ENCODE measurements at places on chromosomes 3 and 15.

- DNase-seq = no peak
Measured at GRCh38 chr3:14175383-14176037, 2.9 kb downstream of the XPC start.

- no peak for DNase-seq
Measured at GRCh38 chr3:43905157-43905556, 214.4 kb downstream of the ABHD5 start.

DNA sequence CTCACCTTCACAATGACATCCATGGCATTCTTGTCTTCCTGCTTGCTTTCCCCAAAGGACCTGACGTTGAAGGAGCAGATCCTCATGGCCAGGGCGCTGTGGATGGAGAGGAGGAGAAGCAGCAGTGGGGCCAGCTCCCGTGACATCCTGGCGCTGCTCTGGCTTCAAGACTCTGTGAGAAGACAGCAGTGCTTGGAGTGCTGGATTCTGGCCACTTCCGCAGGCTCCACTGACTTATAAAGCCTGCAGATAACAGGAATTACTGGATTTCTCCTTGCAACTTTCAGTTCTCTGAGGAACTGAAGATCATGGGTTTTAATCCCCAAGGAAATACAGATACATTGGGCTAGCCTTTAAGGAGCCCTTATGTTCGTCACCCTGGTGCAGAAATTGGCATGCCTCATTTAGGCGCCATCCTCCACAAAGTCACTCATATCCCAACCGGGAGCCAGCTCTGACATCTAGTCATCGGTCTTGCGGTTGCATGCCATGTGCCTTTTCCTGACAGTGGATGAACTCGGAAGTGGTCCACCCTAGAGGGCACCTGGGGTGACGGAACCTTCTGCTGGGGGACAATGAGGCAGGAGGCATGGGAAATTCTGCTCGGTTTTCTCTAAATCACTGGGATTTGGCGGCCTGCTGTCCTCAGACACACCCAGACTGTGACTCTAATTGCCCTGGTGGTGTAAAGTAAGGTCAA lies at the start of gene DNASE1L3:
DNASE1L3 (minus strand) TSS at position 212 of the 700 bp plus-strand sequence; CDS start at position 146, 66 bp downstream.
- DNase-seq = no peak

GRCh38 chr15:77554306-77555080 lies 78.2 kb downstream of the LINGO1 start:
- DNase-seq = no peak

DNA sequence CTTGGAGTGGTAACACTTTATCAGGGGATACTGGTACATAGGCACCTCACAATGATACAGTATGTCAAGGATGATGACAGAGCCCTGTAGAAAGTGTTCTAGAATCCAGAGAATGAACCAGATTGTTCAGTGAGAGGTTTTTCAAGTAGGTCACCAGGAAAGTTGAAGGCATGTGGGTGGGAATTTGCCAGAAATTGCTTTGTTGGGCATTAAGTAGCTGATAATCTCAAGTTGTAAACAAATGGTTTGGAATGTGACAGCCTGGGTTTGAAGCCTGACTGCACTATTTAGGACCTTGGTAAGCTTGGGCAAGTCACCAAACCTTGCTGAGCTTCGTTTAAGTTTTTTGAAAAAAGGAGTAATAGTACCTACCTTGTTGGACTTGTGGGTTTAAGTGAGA lies 12.5 kb downstream of the SLC35G2 start:
- no peak for DNase-seq

GRCh38 chr3:5735896-5736295 lies 548.4 kb downstream of the EDEM1 start:
- no peak for DNase-seq

GRCh38 chr3:62246985-62247384 lies 126.4 kb downstream of the FEZF2 start:
- no peak for DNase-seq

DNA sequence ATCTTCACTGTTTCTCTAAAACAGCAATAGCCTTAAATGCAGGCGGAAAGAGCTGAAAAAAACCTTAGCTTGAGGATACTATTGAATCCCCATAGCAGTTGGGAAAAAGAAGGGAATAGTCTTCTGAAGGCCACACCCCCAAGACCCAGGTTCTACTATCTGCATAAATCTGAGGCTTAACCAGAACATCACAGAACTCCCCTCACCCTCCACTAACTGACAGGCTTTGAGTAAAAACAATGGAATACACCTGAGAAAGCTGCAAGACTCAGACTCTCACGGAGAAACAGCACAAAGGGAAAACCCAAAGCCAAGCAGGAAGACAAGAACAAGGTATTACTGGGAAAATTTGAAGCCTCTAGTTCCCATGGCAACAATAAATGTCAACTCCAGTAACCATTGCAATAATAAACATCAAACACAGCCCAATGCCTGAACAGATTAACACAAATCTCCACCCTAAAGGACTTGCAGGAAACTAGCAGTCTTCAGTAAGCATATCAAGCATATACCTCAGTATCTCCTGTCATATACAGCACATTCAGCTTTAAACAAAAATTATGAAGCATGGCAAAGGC lies 56.4 kb downstream of the TMCC1 start:
- DNase-seq = no peak

GRCh38 chr3:122942937-122943827 lies 84.4 kb downstream of the SEMA5B start:
- no peak for DNase-seq

- no peak for DNase-seq
Measured at GRCh38 chr3:101779822-101780381, 891 bp downstream of the NXPE3 start.

DNA sequence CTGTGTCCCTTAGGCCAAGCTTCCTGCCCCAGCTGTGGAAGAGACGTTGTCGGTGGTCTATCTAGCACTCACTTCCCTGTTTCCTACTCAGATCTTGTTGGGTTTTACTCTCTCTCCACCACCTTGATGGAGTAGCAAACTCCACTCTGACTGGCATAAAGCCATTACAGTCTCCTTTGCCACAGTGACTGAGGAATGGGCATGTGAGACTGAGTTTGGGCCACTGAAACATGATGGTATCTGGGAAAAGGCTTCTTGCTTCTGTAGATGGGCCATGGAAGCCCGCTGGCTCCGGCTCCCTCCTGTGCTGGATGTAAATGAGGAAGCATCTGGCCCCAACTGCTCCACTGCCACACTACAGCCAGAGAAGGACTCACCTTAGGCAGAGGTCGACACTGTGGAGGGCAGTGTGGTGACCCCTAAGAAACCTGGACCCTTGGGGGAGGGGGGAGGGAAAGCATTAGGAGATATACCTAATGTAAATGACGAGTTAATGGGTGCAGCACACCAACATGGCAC lies 9.4 kb upstream of the CAMK1 start:
- no peak for DNase-seq

DNA sequence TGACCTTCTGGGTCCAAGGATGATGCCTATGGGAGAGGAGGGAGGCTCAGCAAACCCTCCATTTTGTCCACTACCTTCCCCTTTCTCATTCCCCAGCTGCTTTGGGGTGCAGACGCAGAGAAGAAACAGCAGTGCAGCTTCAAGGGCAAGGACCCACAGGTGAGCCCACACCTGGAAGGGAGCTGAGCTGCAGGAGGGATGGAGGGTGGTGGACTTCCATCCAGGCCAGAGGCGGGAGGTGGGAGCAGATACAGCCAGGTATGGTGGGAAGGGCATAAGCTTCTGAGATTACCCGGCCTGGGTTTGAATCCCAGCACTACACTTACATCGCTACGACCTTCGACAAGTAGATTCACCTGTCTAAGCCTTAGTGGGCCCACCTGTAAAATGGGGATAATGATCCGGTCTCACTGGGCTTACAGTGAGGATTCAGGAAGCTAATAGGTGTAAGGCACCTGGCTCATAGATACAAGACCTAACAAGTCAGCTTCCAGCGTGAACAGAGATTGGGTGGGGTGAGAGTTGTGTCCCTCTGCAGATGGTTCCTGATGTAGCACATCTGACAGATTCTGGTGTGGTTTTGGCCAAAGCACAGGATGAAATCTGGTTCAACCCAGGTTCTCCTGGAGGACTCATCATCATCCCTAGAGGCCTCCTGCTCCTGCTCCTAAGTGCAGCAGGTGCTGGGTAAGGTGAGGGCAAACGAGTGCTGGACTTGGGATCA lies 15.9 kb downstream of the CIB1 start:
- no peak for DNase-seq

DNA sequence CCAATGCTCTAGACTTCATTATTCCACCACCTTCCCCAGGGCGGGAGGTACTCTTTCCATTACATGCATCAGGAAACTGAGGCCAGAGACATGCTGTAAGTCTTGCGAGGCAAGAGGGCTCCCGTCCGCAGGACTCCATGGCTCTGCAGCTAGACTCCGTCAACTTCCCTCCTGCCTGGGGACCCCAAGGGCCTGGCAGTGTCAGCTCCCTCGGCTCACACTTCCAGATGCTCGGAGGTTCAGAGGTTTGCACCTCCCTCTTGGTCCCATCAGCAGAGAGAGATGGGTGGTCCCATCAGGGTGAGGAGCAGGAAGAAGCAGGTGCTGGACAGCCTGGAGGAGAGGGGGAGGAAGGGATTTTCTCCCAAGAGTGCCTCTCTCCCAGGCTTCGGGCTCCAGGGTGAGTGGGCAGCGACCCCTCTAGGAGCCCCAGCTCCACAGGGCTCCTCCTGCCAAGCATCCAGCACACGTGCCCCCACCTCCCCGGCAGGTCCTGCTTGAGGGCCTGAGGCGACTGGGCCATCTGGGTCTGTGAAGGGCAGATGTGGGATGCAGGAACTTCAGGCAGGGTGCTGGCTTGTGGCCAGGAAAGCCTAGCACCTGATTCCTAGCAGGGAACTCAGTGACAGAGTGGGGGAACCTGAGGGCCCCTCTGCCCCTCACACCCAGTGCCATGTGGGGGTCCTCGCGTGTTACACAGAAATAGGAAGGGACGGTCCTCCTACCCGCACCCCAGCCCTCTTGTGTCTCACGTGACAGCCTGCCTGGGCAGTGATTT lies 9.3 kb downstream of the PAK6 start:
- no peak for DNase-seq

DNA sequence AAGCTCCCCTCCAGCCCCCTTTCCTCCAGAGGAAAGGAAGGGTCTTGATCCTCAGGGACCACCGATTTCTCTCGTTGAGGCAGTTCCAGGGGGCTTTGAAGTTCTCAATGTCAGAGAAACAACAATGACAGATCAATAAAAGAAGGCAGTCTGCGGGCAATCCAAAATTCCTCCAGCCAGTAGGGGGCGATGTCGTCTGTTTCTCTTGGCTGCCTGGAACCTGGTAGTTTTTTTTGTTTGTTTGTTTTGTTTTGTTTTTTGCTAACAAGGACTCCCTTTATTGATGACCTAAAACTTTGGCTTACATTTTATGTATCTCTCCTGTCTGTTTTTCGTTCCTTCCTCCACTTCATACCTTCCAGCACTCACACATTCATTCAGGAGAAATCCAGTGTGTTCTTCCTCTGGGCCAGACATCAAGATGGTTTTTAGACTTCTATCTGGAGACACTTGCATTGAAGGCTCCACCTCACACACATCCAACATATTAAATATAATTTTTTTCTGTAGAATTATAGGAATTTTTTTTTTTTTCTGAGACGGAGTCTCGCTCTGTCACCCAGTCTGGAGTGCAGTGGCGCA lies 276.6 kb downstream of the RPLP1 start:
- DNase-seq = no peak

- DNase-seq = no peak
Measured at GRCh38 chr15:55786341-55786740, 43.4 kb upstream of the PRTG start.

DNA sequence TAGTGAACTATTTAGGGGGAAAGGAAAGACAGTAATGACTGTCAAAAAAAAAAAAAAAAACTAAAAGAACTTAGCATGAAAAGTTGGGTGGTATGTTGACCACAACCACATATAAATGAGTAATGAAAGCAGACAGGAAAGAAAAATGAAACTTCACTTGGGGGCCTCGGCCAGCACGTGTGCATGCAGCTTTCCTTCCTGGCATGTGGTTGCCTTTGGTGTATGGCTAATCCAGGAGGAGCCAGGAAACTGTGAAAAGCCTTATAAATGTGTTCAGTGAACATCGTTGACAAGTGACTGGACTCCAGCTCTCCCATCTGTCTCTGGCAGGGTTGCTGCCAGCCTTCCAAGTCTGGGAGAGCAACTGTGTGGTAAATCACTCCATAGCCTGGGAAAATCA lies 195.1 kb downstream of the DTWD1 start:
- no peak for DNase-seq

DNA sequence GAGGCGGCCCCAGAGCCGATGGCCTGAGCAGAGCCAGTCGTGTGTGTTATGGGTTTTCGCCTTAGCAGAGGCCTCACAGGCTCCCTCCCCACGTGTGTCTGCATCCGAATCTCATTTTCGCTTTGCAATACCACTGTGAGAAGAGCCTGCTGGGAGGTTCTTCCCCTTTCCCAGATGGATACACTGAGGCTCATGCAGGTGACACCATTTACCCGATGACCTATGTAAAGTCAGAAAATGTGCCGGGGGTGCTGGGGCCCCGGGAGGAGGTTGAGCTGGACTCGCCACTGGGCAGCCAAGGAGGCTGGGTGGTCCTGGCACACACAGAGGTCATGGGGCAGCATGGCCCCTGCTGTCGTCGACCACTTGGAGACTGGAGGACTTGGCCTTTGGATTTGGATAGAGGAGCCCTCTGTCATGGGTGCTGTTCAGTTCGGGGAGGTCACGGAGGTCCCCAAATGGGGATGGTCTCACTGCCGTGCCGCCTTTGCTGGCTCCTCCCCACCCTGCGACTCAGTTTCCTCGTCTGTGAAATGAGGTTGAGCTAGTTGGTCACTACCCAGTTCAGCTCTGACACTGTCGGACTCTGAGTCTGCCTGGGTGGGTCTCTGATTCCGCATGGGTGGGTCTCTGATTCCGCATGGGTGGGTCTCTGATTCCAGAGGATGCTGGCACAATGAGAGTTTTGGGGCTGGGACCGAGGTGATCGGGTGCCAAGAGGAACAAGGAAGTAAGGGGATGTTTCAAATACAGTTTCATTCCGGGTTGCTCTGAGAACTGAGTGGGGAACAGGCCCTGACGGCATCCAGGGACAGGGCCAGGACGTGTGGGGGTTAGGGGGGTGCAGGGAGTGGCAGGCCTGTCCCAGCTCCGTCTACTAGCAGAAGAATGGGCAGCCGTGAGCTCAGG lies 23.2 kb upstream of the MUC4 start:
- DNase-seq = no peak

DNA sequence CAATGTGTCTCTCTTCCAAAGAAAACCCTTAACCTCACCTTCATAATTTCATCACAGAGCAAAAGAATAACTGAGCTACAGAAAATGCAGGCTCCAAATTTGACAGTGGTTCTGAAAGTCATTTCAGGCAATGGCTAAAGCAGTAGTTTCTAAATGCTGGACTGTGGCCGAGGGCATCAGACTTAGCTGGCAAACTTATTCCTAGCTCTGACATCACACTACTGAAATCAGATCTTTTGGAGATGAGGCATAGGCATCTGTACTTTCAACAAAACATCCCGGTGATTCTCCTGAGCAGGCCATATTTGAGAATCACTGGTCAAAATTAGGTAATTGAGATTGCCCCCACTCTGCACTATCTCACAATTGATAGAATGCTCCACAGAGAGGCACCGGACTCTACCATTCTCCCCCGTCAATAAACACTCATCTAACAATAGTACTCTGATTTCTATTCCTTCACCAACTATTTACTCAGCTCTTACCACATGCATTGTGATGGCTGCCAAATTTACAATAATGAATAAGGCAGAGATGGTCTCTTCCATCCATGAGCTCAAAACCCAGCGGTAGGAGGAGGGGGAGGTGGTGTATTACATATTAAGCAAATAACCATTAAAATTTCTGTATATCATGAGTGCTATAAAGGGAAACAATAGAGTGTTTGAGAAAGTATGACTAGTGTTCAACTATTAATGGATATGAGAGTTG lies 57.3 kb upstream of the SPRED1 start:
- DNase-seq = no peak
